Psoas muscle (tissue), 8 donors: ENCODE measurements at places on chromosomes 16 and 17. TPM values are rescaled to one million over a fixed set of nuclear protein-coding genes. Genes with fewer than 3 reads are reported as not detected.

The AGRP gene
- not detected for total RNA-seq

The SLC16A6 gene
- total RNA-seq: 5.1 TPM

The CYGB gene
- 9.5 TPM for total RNA-seq

The ADAMTS18 gene
- not detected for total RNA-seq

The NOXO1 gene
- total RNA-seq: not detected
